Activated CD4-positive, alpha-beta T cell treated with anti-CD3 and anti-CD28 coated beads for 1 hour (primary cell): ENCODE measurements at places on chromosomes 2 and 18.

DNA sequence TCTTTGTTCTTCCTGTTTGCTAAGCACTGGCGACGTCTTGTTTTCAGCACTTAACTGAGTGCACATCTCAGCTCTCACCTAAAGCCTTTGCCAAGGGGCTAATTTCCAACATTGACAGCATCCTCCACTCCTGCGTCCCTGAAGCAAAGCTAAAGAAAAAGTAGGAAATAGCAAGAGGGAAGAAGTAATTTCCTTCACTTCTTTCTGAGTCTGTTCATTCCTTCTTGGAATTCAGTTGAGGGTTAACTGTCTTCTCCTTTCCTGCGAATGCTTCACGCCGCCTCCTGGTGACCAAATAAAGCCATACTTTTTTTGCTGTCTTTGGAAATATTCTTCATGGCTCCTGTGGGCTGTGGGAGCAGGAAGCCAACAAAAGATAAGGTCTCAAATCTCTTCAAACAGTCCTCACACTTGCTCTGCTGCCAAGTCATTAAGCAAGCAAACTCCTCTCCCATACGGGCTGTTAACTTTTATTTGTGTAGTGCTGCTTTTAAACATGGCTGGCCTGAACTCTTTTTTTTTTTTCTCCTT is 100.9 kb downstream of the DPP10 start:
- no peak for DNase-seq

DNA sequence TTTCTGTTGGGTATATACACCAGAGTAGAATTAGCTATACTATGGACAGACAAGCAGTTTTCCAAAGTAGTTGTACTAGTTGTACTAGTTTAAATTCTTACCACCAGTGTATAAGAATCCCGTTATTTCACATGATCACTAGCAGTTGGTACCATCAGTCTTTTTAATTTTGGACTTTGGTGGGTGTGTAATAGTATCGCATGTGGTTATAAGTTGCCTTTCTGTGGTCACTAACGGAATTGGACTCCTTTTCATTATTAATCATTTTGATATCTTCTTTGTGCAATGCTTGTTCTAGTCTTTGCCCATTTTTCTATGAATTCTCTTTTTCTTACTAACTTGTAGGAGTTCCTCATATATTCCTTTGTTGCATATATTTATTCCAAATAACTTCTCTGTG is 89.8 kb downstream of the ASXL2 start:
- DNase-seq: no peak

GRCh38 chr18:75683426-75683825 is 255.9 kb upstream of the SMIM21 start:
- no peak for DNase-seq

DNA sequence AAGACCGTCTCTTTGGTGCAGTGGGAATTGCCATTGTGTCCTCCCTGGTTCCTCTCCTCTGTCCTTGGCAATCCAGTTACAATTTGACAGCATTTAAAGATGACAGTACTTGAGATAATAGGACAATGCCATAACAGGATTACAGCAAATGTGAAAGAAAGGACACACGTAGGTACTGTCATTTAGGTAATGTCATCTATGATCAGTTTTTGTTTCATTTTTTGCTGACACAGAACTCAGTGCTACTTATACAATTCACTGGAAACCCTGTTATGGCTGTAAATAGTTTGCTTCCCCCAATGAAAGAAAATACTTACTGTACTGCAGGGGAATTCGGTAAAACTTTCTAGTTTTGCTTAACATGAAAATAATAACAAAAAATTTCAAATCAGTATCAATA is 65.2 kb downstream of the BCL11A start:
- no peak for DNase-seq

GRCh38 chr2:14285812-14286211 is 346.7 kb upstream of the LRATD1 start:
- no peak for DNase-seq

GRCh38 chr2:134335601-134336000 is 81.7 kb downstream of the MGAT5 start:
- no peak for DNase-seq

DNA sequence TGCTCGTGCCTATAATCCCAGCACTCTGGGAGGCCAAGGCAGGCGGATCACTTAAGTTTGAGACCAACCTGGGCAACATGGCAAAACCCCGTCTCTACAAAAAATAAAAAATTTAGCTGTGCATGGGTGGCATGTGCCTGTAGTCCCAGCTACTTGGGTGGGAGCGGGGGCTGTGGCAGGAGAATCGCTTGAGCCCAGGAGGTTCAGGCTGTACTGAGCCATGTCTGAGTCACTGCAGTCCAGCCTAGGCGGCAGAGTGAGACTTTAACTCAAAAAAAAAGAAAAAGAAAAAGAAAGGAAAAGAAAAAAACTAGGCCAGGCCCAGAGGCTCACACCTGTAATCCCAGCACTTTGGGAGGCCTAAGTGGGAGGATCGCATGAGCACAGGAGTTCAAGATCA is 30.8 kb downstream of the TWSG1 start:
- DNase-seq: no peak
